ENCODE measurements at places on chromosomes 5 and 9.

- DNase-seq: no peak
Measured at GRCh38 chr9:103287361-103287760, 292.2 kb downstream of the CYLC2 start.

DNA sequence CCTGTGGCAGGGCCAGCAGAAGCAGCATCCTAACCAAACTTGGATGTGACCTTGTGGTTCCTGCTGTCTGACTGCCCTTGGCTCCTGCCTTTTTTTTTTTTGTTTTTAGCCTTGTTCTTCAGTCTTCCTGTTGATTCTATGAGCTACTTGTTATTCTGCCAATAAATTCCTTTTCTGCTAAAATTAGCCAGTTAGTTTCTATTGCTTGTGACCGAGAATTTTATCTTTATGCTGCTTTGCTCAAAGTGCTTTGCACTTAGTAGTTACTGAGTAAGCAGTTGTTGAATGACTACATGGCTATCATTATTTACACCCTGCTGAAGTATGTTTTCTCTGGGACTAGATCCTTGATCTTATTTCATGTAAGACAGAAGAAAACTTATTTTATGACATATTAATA lies 20.8 kb upstream of the ATG10 start:
- DNase-seq: no peak

DNA sequence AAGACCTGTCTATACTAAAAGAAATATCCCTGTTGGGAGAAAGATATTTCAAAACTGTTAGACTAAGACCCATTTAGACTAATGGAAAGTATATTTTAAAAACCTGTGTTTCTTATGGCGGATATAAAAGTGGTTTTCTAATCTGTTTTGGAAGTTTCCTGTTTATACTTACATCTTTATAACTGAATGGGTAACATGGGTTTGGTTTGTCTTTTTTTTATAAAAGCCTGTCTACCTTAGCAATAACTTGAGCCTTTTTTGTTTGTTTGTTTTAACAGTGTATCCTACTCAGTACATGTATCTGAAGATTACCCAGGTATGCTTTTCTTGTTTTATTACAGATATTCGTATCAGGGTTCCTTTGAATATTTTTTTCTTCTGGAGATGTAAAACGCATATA lies 83.4 kb downstream of the PARP8 start:
- no peak for DNase-seq

DNA sequence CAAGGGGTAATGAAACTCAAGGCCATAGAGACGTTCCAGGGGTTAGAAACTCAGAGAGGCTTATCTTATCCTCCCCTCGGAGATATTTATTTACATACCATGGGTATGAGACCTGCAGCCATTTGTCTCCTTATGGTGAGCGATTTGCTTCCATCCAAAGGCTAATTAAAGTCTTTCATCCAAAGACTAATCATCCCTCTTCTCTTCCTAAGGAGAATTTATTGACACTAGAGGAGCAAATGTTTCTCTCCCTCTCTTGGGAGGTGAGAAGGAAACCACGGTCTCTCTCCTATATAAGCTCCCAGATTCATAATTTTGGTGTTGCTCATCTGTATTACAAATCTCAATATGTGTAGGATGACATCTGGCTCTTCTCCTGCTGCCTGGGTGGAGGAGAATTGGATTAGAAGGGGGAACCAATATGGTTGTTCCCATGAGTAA lies 31.0 kb upstream of the RPS23 start:
- DNase-seq: no peak

DNA sequence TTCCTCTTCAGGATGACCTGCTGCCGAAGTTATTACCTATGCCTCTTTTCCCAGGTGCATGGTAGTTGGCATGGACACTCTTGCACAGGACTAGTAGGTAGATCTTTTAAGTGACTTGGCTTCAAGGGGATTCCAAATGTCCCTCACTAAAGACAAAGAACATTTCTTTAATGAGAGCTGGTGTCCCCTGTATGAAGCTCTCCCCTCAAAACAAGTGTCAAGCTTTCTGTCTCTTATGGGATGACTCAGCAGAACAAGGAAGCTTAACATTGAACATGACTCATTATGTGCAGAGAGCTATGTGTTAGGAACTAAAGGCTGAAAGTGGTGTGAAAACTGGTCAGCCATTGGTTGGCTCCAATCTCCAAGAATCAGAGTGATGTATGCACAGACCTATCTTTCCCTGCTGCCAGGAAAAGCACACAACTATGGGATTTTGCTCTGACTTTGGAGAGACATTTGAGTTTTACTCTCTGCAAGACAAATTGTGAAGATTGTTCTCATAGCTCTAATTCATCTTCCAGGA lies 120.5 kb downstream of the PRDM6 start:
- DNase-seq: no peak

DNA sequence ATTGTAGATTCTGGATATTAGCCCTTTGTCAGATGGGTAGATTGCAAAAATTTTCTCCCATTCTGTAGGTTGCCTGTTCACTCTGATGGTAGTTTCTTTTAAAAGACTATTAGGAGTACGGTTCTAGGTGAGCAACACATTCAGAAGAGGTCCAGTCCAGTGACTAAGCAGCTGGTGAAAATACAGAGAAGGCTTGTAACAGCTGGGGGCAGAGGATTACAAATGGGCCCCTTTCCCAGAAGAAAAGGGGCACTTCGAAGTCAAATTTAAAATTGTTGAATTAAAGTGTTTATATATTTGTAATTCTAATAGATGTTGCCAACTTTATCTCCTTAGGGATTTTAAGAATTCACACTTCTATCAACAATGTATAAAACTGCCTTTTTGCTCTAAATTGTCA lies 720.5 kb downstream of the TLE4 start:
- DNase-seq: no peak

GRCh38 chr9:90102292-90102901 lies 497.6 kb downstream of the GADD45G start:
- peak; percentile 91 for DNase-seq

DNA sequence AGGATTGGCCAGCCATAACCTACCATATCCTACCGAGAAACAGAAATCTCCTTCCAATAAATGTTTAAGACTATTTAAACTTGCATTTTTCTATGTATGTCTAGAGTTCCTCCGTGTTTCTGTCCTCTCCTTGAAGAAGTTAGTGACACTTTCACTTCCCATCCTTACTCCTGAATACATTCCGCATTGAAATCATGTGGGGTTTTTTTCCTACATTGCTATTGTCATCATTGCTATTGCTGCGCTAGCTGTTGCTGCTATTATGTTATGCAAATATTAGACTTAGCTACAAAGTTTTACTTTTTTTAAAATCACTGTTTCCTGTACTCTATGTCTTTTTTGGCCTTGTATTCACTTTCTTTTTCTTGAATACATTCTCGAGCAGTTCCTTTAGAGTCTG lies 83.3 kb upstream of the NEK6 start:
- DNase-seq: no peak

All from NCI-H146 (cell line).